ENCODE measurements at places on chromosomes 7 and 10.

GRCh38 chr7:112743811-112744210 lies 46.4 kb downstream of the TMEM168 start:
- DNase-seq, result no peak

GRCh38 chr10:29119374-29119773 lies 169.5 kb upstream of the LYZL1 start:
- no peak for DNase-seq

DNA sequence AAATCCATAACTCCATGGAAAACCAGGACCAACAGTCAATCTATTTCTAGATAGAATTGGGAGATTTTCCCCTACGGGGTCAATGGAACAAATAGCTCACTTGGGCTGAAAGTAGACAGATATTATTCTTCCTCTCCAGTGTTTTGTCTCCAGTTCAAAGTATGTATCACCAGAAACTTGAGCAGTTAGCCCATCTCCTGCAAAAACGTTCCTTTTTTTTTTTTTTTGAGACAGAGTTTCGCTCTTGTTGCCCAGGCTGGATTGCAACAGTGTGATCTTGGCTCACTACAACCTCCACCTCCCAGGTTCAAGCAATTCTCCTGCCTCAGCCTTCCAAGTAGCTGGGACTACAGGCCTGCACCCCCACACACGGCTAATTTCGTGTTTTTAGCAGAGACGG lies 390.0 kb upstream of the AUTS2 start:
- no peak for DNase-seq

DNA sequence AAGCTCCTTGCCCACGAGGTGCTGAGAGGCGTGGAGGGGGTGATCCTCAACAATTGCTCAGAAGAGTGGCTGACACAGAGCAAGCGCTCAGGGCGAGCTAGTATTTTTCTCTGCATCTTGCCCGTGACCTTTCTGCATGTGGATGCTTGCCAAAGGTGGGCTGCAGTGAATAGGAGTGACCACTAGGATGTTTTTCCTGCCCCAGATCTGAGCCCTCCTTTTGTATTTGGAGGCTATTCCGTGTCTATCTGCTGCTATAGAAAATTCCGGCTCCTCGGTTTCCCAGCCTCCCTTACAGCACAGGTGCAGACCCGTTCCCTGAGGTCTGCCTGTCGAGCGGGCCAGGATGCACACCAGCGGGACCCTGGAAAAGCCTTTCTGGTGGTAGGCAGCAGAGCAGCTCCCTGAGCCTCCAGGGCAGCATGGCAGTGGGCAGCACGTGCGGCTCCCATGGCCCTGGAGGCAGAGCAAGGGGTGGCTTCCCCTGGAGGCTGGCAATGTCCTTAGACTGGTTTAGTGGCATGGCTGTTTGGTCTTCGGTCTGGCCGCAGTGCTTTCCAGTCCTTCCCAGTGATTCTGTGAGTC lies 145.1 kb upstream of the PCBD1 start:
- no peak for DNase-seq

GRCh38 chr10:61078542-61079275 lies 134.7 kb upstream of the RHOBTB1 start:
- no peak for DNase-seq

DNA sequence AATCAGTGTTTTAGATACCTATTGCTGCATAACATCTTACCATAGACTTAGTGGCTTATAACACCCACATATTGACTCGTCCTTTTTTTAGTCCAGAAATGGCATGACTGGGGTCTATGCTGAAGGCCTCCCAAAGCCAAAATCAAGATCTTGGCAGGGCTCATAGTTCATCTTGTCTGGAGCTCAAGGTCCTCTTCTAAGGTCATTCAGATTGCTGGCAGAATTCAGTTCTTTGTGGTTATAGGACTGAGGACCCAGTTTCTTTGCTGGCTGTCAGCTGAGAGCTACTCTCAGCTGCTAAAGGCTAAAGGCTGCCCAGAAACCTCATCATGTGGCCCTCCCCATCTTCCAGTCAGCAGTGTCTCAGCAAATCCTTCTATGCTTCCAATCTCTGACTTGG lies 165.5 kb downstream of the FAM107B start:
- DNase-seq, result no peak

GRCh38 chr7:30285536-30286284 lies 1.3 kb downstream of the ZNRF2 start:
- peak; percentile 16 for DNase-seq

DNA sequence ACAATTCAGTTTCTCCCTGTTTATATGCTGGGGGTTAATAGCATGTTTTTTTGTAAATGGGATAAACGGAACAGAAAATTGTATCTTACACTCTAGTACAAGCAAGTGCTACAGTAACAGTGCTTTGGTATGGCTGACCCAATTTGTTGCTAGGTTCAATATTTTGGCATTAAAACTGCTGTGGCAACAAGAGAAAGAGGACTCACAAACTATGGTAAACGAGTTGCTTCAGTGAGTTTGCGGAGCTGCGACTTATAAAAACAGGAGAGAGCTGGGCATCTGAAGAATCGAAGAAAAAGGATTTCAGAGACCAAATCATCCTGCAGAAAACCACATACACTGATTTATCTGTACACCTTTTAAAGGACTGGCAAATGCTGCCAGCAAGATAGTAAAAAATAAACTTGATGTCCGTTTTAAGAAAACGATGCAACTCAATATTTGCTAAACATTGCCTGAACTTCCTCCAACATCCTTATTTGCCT lies 2.2 kb downstream of the GLUD1 start:
- no peak for DNase-seq

GRCh38 chr7:2034291-2035201 lies 198.2 kb downstream of the MAD1L1 start:
- no peak for DNase-seq

DNA sequence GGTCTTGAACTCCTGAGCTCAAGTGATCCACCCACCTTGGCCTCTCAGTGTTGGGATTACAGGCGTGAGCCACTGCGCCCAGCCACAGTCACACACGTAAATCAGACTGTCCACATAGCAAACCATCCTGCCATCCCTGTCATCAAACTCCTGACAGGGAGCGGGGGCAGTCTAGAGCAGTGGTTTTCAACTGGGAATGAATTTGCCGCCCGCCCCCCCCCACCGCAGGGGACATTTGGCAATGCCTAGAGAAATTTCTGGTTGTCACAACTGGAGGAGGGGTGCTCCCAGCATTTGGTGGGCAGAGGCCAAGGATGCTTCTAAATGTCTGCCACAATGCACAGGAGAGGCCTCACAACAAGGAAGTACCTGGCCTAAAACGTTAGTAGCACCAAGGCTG lies 24.1 kb downstream of the CAMK2G start:
- DNase-seq, result no peak

All from T follicular helper cell (primary cell).